ENCODE measurements at places on chromosomes 4 and X.

GRCh38 chr4:154422152-154422551, 69.4 kb downstream of the DCHS2 start:
- no peak for DNase-seq

DNA sequence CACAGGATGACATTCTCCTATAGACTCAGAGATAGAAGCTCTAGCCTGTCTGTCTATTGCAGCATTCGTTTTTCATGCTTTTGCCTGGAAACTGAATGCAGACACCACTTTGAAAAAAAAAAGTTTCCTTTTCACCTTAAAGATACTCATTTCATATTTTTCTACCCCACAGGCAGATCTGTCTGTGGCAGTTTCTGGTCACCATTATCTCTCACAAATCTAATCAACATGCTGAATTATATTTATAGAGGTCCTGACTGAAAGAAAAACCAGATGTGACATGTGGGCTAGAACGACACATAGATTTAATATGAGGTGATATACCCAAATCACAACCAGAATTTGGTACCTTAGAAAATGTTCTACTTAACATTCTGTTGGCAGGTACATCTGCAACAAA, 28.2 kb downstream of the ADGRG4 start:
- DNase-seq: no peak

GRCh38 chr4:148944136-148944838, 502.1 kb upstream of the NR3C2 start:
- DNase-seq: no peak

GRCh38 chr4:119659576-119659975, 31.0 kb upstream of the PDE5A start:
- DNase-seq: peak; percentile 79

- DNase-seq: no peak
Measured at GRCh38 chr4:38563707-38564495, 100.1 kb upstream of the KLF3 start.

DNA sequence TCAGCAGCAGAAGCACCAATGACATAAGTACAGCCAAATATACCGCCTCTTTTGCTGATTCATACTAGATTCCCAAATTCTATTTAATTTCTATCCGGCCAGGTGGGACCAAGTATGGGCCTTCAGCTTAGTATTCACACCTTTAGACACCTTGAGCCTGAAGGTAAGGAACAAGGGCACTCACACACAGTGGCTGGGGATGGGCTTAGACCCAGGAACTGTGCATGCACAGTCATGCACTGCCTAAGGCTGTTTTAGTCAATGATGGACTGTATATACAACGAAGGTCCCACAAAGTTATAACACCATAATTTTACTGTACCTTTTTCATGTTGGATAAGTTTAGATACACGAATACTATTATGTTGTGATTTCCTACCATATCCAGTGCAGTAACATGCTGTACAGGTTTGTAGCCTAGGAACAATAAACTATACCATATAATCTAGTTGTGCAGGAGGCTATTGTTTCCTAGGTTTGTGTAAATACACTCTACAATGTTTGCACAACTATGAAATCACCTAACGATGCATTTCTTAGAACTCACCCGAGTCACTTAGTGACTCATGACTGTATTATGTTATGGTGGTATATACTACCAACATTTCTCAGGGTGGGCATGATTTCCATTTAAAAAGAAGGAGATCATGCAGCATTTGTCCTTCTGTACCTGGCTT, 9.7 kb upstream of the CLNK start:
- DNase-seq: no peak

DNA sequence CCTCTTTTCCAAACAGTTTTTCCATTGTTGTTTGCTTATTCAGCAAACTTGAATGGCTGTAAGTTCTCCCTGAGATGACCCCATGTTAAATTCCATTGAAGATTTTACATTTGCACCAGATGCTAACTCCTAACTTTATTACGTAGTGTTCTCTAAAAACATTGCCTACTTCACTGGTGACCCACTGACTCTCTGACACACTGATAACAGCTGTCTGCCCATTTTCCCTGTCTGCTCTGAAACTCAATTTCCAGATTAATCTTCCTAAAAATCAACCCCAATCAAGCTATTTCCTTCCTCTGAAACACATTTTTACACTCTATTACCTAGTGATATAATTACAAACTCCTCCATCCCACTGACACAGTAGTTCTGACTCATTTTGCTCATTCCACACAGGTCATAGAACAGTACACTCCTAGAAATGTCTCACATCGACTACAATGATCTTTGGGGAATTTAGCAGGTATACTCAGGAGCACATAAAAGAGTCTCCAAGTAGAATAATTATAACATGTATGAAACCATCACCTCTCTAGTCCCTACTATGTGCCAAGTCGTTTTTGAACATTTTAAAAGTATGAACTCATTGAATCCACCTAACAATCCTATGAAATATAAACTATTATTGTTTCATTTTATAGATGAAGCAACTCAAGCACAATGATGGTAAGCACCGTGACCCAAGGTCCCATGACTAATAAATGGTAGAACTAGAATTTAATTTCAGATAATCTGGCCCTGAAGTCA, 210.9 kb downstream of the SLIT2 start:
- peak; percentile 25 for DNase-seq

DNA sequence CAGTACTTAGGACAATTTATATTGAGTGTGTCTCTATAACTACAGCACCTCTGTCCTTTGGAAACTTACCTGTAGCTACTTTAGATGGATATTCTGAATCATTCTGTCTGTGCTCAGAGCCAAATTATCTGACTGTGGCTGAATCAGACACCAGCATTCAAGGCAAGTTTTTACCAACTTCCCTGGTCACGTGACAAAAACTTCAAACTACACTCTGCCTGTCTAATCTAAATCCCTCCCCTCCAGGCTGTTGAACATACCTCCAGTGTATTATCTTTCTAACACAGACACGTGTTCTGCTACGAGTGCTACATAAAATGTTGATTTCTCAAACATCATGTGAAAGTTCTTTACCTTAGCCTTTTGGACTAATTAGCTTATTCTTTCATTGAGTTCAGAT, 641.2 kb upstream of the CPEB2 start:
- no peak for DNase-seq

- DNase-seq: no peak
Measured at GRCh38 chrX:105753411-105753810, 68.9 kb upstream of the NRK start.

- no peak for DNase-seq
Measured at GRCh38 chr4:187183346-187183745, 459.7 kb upstream of the FAT1 start.

GRCh38 chrX:3244955-3245354, 101.5 kb downstream of the MXRA5 start:
- no peak for DNase-seq

- no peak for DNase-seq
Measured at GRCh38 chr4:688854-689681, at the start of gene SLC49A3. SLC49A3 (minus strand) TSS chr4:689151; CDS start chr4:689127, 24 bp downstream.

- no peak for DNase-seq
Measured at GRCh38 chr4:2054217-2054616, 4.9 kb upstream of the NAT8L start.

DNA sequence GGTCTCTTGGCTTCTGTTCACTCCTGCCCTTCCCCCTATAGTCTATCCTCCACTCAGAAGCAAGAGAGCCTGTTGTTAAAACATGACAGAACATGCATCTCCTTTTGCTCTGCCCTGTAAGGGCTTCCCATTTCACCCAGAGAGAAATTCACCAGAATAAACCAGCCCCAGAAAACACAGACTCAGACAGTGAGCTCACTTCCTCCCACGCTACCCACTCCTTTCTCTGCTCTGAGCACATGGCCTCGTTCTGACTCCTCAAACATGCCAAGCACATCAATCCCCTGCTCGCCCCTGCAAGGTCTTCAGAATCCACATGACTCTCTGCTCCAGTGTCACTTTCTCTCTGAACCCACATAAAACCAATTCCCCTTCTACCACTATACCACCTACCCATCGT, 50.4 kb downstream of the MID1 start:
- DNase-seq: peak; percentile 72

DNA sequence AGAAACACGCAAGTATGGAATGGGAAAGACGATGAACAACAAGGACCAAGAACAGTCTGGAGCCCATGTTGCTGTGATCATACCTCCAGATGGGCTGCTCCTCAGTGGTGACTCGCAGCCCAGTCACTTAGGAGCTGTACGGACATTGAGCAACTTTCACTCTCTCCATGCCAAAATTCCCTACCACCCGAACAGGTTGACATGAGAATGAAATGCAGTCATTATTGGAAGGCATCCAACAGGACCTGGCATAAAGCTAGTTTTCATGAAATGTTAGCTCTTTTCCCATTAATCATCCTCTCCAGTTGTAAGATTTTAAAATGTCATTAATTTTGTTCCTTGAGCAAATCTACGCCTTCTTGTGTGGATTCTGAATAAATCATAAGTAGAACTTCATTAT, 82.7 kb upstream of the GPM6B start:
- DNase-seq: peak; percentile 73

- no peak for DNase-seq
Measured at GRCh38 chrX:68717663-68718442, 70.4 kb downstream of the STARD8 start.

GRCh38 chr4:181702864-181703495, 540.2 kb upstream of the TENM3 start:
- DNase-seq: no peak

GRCh38 chr4:134518574-134519217, 317.1 kb upstream of the PABPC4L start:
- no peak for DNase-seq

DNA sequence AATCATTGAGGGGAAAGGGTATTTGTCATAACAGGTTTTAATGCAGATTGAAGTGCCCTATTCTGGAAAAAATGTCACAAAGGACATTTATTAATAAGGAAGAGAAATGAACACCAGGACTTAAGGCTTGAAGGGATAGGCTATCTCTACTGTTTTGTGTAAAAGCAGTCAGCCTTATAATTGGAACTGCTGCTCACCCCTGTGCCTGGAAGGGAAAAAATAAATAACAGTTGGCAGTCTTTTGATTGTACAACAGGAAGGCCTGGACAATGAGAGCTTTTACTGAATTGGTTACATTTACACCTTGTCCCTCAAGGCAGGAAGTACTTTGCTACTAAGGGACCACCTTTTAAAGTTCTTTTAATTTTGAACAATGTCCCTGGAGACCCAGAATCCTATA, 17.8 kb upstream of the MAGED4 start:
- DNase-seq: no peak

DNA sequence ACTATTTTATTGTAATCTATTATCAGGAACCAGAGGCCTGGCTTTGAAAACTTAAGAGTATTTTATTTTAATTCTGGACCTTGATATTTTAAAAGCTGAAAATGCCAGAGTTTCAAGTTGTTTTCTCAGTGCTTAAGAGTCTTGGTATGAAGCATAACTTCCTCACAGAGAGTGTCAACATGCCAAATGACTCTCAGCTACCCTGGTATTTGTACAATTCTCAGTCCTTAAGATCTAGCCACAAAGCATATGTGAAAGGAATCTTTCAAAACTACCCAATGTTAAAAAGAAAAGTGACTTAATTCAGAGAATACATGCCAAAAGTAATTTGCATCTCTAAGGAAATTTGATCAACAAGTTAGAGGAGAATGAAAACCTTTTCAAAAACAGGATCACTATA, 171.9 kb downstream of the DKK2 start:
- DNase-seq: peak; percentile 75

DNA sequence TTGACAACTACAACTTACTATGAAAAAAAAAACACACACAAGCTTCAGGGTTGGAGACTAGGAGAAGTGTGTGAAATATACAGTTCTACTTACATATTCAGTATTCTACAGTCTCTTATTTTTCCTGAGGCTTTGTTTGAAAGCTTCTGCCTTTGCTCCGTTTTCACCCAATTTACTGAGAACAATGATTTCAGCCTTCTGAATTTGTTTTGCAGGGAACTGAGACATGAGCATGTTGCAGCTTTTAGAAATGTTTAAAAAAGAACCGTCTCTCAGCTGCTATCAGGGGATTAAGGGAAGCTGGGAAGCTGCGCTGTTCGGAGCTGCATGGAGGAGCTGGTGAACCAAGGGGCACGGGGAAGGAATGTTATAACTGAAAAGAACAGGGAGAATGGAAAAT, 85.7 kb downstream of the QDPR start:
- DNase-seq: no peak

DNA sequence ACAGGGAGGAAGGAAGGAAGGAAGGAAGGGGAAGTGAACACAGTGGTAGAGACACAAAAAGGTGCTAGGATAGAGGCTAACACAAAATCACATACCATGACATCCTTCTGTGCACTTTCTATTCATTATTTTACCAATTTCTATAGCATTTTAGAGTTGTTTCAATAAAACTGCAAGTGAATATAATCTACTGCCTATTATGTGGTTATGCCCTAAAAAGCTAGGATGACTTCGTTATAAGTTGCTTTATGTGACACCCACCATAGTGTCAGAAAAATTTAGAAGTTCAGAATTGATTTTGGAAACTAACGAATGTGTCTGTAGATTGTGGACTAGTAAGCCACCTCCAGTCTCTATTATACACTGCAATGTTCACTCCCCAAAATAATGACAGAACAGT, 59.4 kb upstream of the EDNRA start:
- DNase-seq: no peak

GRCh38 chrX:93637591-93637990, 35.8 kb downstream of the NAP1L3 start:
- DNase-seq: no peak

DNA sequence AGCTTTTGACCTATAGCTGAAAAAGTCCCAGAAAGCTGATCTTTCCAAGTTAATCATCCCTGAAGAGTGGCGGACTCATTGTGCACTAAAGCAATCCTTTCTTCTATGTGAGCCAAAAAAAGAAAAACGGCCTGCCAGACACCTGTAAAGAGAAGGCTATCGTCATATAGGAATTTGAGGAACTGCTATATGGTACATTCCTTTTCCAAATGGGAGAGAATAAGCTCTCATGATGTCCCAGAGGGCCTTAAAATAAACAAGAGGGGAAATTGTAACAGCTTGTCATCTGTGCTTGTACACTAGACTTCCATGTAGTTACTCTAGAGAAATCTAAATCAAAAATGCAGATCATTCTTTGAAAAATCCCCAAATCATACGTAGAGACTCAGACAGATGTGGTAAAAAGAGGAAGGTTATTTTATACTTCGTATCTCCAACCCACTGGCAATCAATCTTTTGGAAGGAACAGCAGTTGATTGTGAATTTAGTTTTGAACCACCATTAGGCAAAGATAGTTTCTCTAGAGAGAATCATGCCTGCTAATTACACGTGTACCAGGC, 26.1 kb downstream of the GPR174 start:
- no peak for DNase-seq

DNA sequence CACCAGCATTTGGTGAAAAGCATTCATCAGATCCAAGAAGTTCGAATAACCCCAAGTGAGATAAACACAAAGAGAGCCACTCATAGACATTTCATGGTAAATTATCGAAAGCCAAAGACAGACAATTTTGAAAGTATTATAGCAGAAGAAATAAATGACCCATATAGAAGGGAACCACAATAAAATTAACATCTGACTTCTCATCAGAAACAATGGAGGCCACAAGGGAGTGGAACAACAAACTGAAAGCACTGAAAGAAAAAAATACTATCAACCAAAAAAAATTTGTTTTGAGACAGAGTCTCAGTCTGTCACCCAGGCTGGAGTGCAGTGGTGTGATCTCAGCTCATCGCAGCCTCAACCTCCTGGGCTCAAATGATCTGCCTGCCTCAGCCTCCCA, 12.3 kb downstream of the DUSP9 start:
- no peak for DNase-seq

Data from brain microvascular endothelial cell (primary cell).